A549 (cell line): ENCODE measurements at places on chromosomes 7 and 10. TPM values are rescaled to one million over a fixed set of nuclear protein-coding genes. Genes with fewer than 3 reads are reported as not detected.

DNA sequence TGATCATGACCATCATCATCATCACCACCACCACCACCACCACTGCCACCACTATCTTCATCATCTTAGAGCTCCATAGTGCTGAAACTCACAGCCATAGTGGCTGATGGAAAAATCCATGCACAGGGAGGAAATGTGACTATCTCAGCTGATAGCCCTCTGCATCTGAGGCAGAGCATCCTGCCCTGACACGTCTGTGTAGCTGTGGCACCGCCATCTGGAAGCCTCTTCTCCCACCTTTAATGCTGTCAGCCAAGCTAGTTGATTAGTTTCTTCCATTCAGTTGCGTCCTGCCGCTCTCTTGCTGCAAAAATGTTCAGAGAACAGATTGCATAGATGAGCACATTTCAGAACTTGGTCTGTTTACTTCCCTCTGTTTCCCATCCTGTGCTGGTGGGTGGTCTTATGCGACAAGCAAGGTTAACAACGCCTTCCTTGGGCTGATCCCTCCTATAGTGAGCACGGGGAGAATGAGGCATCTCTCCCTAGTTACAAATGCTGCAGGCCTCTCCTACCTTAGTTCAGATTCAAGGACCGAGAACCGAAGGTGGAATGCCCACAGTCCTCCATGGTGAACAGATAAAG lies 478.6 kb downstream of the PLXNA4 start:
- no peak for DNase-seq

DNA sequence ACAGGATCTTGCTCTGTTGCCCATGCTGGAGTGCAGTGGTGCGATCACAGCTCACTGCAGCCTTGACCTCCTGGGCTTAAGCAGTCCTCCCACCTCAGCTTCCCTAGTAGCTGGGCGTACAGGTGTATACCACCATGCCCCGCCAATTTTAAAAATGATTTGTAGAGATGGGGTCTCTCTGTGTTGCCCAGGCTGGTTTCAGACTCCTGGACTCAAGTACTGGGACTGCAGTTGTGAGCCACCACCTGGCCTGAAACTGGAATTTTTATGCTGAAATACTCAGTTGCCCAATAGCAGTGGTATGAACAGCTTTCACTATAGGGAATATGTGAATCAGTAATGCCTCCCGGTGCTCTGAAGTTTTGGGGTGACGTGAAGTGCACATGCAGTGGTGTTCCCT lies 7.6 kb downstream of the ZRANB1 start:
- DNase-seq: no peak

GRCh38 chr10:124374535-124375352 lies 44.0 kb downstream of the OAT start:
- DNase-seq: no peak

DNA sequence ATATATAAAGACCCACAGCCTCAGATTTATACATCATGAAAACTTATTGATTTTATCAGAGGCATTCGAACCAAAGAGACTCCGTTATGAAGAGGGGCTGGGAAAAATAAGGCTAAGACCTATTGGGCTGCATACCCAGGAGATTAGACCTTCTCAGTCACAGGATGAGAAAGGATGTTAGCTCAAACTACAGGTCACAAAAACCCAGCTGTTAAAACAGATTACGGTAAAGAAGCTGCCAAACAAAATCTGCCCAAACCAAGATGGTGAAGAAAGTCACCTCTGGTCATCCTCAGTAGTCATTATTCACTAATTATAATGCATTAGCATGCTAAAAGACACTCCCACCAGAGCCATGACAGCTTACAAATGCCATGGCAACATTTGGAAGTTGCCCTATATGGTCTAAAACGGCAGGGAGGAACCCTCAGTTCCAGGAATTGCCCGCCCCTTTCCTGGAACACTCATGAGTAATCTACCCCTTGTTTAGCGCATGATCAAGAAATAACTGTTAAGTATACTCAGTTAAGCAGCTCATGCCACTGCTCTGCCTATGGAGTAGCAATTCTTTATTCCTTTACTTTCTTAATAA lies 362.5 kb upstream of the PCDH15 start:
- no peak for DNase-seq

GRCh38 chr10:116899626-116900025 lies 50.3 kb downstream of the ENO4 start:
- no peak for DNase-seq

SPDYE2 gene
- not detected in 3 replicates for polyA plus RNA-seq

HOXA4 gene
- polyA plus RNA-seq: 2.1 to 3.0 TPM (median 2.3 TPM) in 3 replicates
